ENCODE measurements at places on chromosomes 16 and 17.

- peak; percentile 43 for DNase-seq
Measured at GRCh38 chr16:67672739-67673662, 6.4 kb downstream of the C16orf86 start.

DNA sequence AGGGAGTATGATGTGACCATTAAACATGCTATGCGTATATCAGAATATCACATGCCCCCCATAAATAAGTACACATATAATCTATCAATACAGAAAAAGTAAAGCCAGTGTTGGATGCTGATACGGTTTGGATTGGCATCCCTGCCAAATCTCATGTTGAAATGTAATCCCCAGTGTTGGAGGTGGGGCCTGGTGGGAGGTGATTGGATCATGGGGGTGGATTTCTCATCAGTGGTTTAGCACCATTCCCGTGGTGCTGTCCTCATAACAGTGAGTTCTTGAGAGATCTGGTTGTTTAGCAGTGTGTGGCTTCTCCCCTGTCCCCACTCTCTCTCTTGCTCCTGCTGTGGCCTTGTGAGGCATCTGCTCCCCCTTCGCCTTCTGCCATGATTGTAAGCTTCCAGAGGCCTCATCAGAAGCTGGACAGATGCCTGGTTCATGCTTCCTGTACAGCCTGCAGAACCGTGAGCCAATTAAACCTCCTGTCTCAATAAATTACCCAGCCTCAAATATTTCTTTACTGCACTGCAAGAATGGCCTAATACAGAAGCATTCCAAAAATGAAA is 88.9 kb downstream of the AATF start:
- DNase-seq = no peak

DNA sequence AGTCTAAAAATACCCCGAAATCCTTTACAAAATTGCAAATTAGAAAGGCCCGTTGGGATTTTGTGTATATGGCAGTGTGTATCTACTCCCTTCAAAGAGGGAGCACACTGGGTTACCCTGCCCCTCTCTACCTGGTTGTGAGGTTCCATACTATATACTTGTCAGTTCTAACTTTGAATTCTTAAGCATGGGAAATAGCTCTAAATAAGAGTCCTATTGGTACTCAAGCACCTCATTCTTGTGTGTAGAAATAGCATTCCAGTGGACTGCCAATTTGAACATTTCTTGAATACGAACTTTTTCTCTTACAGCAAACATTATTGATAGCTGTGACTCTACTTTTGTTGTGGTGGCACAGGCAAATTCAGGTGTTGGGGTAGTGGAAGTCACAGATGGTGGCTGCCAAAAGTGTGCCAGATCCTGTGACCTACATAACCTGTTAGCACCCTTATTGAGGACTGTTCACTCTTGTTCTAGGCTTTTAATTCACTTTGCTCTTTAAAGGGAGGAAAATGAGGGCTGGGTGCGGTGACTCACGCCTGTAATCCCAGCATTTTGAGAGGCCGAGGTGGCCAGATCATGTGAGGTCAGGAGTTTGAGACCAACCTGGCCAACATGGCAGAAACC is 16.1 kb downstream of the ESRP2 start:
- no peak for DNase-seq

DNA sequence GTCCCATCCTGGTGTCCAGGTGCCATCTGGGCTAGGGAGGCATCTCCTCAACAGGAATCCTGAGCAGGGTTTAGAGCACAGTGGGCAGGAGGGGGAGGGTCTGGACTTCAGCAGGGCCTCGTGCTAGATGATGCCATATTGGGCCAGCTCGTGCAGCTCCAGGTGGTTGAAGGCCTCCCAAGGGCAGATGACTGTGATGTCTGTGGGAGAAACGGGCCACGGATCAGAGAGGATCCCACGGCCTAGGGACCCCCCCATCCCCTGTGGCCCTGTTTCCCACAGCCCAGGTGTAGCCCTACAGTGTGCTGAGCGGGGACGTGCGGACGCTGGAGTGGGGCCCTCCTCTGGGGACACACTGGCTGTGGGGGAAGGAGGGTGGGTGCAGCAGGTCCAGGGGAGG is 5.4 kb downstream of the PDE6G start:
- no peak for DNase-seq

GRCh38 chr16:13864689-13865088 is 55.3 kb upstream of the ERCC4 start:
- no peak for DNase-seq

DNA sequence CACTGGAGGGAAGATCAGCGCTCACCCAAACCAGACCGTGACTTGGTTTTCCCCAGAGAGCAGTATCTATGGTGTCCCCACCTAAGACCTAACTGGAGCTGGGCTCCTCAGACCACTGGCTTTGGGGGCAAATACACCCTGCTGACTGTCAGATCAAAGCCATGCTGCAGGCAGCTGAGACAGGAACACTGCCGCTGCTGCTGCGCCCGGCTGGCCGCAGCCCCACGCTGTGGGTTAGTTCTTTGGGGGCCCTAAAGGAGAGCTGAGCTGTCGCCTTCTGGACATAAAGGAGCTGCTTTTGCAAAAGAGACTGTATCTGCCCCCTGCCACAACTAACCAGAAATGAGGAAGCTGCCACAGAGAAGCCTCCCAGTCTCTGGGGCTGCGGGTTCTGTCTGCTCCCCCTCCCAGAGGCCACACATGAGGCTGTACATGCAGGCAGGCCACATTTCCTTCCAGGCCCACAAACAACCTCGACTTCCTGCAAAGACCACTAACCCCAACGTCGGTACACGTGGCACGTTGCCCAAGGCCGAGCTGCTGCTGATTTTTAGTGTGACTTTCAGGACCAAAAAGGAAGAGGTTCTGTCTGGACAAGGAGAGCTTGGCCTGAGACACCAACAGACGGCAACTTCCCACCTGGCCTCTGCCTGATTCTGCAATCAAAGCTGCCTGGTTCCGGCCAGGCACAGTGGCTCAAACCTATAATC is 18.2 kb upstream of the ABR start:
- no peak for DNase-seq

GRCh38 chr17:5413682-5414081 is 5.8 kb downstream of the NUP88 start:
- DNase-seq = peak; percentile 49

GRCh38 chr16:87945351-87946042 is 5.7 kb upstream of the BANP start:
- DNase-seq = no peak

DNA sequence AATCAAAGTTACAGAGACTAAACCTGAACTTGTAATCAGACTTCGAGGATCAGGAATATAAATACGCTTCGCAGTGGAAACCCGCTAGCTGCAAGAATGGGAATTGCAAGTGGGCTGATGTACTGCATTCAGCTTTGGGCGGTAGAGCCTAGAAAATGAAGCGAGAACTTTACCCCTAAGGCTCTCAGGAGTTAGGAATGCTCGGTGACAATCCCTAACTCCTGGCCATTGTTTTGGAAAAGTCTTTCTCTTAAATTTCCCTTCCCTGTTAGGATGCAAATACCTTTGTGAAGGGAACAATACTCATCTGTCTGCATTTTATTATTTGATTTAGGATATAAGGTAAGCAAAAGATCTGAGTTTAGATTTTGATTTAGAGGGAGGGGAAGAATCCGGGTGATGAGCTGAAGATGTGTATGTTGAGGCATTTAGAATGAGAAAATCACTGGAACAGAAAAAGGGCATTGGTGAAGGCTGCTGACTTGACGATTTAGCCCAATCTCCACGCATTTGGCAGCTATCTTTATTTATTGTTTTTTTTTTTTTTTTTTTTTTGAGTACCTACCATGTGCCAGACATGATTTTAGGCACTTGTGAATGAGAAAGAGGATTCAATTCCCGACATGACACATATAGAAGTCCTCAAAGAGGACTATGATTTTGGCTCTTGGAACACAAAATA is 2.2 kb upstream of the TOX3 start:
- no peak for DNase-seq

- no peak for DNase-seq
Measured at GRCh38 chr17:78725448-78726021, 56.5 kb downstream of the CYTH1 start.

DNA sequence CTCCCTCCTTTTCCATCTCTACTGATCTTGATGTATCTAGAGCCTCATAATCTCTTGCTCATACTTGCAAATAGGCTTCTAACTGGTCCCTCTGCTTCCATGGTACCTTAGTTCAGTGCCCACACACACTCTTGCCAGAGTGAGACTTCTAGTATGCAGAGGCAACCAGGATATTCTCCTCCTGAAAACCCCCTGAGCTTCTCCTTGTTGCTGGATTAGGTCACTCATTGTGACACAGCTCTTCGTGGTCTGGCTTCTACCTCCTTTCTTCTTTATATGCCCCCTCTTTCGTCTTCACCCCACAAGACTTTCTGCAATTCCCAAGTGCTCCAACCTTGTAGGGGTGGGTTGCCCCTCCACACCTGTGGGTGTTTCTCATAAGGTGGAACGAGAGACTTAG is 2.5 kb upstream of the FAM20A start:
- no peak for DNase-seq

GRCh38 chr16:80586476-80586875 is 45.7 kb downstream of the DYNLRB2 start:
- no peak for DNase-seq

DNA sequence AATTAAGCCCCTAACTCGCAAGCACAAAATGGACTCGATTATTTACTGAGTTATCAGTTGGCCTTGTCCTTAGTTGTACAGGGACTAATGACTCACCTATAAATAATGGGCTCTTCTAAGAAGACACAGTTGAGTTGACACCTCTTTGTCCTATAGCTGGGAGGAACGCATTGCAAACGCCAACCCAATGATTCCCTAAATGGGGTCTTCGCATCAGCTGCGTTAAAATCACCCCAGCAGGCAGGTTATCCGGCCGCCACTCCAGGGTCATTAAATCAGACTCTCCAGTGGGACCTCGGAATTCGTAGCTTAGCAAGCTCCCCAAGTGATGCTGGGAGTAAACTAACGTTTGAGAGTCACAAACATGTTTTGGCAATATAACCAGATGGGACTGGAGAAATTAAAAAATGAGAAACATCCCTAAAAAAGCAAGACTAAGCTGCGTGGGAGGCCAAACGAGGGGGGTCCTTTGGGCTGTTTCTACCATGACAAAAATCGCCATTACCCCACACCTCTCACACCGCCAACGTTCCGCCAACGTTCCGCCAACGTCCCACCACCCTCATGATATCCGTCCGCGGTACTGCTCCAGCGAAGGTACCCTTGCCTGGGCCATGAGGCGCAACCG is 932 bp upstream of the NFE2L1 start:
- no peak for DNase-seq

- DNase-seq = no peak
Measured at GRCh38 chr17:5580367-5580766, 3.9 kb downstream of the NLRP1 start.

- DNase-seq = no peak
Measured at GRCh38 chr16:57276596-57276995, 7.9 kb downstream of the PLLP start.

DNA sequence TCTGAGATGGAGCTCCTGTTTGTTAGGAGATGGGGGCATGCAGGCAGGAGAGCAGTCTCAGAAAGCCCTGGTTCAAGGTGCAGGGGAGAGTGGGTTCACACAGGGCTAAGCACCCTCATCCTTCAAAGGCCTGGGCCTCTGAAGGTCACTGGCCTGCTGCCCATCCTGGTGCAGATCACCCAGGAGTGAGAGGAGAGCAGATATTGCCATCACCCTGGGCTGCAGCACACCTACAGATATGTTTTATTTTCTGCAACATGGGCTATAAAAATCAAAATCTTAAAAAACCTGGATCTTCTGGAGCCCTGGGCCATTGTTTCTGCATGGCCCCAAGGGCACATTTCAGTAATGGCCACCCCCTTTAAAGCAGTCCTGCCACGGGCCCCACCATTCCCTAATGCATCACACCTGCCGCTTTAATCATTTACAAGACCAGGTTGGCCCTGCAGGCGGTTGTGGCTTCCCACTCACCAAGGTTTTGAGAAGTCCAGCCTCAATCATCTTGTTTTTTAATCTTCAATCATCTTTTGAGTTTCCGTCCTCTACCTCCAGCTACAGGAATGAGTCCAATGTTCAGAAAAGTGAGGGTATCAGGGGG is 20.4 kb upstream of the NUP93 start:
- DNase-seq = no peak

- DNase-seq = no peak
Measured at GRCh38 chr17:55314061-55314783, 49.5 kb downstream of the HLF start.
